ENCODE measurements at places on chromosomes 2 and 18.
A peak's percentile ranks its signal among the peaks of the same experiment; 100 is the strongest.

GRCh38 chr2:111100765-111101162 lies 19.9 kb upstream of the BCL2L11 start:
- no peak for DNase-seq

DNA sequence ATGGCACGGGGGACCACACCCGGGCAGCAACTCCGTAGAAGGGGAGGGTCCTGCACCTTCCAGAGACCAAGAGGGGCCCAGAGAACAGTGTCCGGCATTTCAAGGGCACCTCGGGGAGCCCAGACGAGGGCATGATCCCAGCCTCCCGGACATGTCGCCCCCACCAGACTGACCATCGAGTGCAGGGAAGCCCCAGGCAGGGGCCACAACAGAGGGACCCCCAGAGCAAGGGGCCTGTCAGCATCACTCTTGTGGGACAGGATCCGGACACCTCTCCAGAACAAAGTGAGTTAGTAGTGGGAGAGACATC lies 50.4 kb upstream of the CTDP1 start:
- DNase-seq: no peak

- no peak for DNase-seq
Observed at GRCh38 chr2:239129147-239129920, 271.5 kb downstream of the HDAC4 start.

- DNase-seq: no peak
Observed at GRCh38 chr2:171235262-171235881, 74.7 kb upstream of the TLK1 start.

GRCh38 chr2:14991723-14992122 lies 359.2 kb downstream of the LRATD1 start:
- DNase-seq: no peak

DNA sequence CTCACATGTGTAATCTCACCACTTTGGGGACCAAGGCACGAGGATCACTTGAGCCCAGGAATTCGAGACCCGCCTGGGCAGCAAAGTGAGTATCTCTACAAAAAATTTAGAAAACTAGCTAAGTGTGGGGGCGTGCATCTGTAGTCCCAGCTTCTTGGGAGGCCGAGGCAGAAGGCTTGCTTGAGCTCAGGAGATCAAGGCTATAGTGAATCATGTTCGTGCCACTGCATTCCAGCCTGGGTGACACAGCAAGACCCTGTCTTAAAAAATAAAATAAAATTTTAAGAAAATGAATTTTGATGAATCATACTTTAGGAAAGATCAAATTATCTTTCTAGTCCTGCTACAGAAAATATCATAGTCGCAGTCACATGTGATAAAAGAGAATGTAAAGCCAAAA lies 46.9 kb downstream of the CABYR start:
- DNase-seq: no peak

- DNase-seq: peak; percentile 53
Observed at GRCh38 chr18:36309436-36310391, 12.2 kb downstream of the FHOD3 start.
